Stimulated activated CD8-positive, alpha-beta memory T cell treated with anti-CD3 and anti-CD28 coated beads, Interleukin-15, amount 100 ng/mL, for 1 hour (primary cell): ENCODE measurements at places on chromosomes 7 and 10.

GRCh38 chr10:106528702-106529101, 635.8 kb downstream of the SORCS1 start:
- no peak for DNase-seq

GRCh38 chr7:102271158-102271798, 15.4 kb upstream of the SH2B2 start:
- no peak for DNase-seq

DNA sequence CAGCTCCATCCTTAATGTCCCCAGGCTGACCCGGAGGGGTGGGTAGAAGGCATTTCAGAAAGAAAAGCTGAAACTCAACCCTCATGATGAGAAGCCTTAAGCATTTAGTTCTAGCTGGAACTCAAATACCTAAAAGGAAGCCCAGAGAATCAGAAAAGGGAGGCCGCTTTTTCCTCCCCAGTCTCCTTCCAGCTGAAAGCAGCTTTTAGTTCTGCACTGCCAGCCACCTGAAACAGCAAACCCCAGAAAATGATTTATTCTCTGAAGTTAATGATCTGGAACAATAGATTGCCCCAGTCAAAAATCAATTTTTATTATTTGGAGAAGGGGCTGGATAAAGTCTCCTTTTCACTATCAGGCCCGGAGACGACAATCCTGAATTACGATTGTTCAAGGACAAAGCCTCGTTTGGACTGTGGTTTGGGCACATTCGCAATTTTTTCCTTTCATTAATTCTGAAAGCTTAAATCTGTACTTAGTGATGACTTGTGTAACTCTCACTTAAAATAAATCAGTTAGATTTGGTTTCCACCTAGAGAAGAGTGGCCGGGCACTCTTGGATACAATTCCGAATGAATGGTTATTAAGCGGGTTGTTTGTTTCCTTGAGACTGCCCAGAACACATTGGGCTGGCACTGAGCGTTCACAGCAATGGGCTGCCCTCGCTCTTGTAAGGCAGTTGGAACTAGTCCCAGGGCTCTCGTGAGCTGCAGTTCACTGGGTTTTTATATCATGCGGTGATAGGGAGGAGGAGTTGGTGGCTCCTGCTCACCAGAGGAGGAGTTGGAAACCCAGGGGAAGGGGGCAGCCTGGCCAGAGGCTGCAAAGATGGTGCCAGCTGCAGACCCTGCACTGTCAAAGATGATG, 262.2 kb downstream of the CCSER2 start:
- DNase-seq = no peak

DNA sequence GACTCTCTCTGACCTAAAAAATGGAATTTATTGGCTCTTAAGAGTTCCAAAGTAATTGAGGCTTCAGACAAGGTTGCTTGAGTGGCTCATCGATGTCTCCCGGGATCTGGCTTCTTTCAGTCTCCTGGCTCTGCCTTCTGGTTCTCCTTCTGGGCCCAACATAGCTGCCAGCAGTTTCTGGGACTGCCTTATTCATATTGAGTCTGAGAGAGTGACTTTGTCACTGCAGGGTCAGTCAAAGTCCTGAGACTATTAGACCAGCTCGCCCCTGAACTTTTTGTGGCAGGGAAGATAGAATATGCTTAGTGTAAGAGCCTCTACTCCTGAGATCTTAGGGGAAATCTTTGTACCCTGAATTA, 94.0 kb downstream of the MMRN2 start:
- no peak for DNase-seq

- no peak for DNase-seq
Observed at GRCh38 chr10:76784076-76784475, 853.5 kb downstream of the KCNMA1 start.

GRCh38 chr10:9254353-9254752, 1199.9 kb downstream of the GATA3 start:
- no peak for DNase-seq

- DNase-seq = no peak
Observed at GRCh38 chr7:31051598-31052486, at the start of gene ADCYAP1R1. ADCYAP1R1 (plus strand) TSS chr7:31052308; CDS start chr7:31063265, 10,957 bp downstream.

- DNase-seq = no peak
Observed at GRCh38 chr7:96708872-96709271, 774 bp downstream of the SEM1 start.
